ENCODE measurements at places on chromosomes 12 and 14.
A peak's percentile ranks its signal among the peaks of the same experiment; 100 is the strongest.

GRCh38 chr12:65826353-65827171 lies 2.3 kb downstream of the HMGA2 start:
- no peak for DNase-seq

DNA sequence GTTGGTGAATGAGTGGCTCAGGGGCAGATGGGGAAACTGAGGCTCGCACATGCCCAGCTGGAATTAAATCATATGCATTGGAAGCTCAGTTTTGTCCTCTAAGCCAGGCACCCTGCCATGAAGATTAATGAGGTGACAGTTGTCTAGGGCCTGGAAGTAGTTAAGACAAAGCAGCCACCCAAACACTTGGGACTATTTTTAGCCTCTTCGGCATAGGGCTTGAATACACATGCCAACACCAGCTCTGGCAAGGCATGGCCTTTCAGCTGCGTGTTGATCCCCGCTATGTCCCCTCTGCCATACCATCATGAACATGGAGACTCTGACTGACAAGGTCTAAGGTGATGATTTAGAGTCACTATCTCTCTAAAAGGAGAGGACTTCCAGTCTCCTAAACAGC lies 250.2 kb downstream of the KSR2 start:
- no peak for DNase-seq

DNA sequence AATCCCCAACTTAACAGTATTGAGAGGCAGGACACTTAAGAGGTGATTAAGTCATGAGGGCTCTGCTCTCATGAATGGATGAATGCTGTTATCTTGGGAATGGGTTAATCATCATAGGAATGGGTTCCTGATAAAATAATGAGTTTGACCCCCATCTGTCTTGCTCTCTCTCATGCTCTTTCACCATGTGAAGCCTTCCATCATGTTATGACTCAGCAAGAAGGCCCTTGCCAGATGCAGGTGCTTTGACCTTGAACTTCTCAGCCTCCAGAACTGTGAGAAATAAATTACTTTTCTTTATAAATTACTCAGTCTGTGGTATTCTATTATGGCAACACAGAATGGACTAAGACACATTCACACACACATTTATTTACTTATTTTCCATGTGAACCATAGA lies 89.0 kb upstream of the PPM1H start:
- DNase-seq: no peak

DNA sequence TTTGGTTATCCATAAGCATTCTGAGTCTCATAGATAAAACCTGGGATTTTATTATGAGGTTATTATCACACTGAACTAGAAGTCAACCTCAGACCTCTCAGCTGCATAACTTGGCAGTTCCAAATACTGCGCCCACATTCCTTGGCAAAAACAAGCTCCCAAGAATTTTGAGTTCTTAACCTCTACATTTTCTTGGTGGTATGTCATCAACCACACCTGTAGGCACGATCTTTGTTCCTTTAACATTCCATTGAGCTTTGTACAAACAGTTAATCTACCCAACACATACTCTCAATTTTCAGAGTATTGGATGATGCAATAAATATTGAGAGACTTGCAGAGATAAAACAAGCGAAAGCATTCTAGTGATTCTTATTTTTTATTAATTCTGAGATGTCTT lies 371.8 kb upstream of the PRICKLE1 start:
- DNase-seq: no peak

DNA sequence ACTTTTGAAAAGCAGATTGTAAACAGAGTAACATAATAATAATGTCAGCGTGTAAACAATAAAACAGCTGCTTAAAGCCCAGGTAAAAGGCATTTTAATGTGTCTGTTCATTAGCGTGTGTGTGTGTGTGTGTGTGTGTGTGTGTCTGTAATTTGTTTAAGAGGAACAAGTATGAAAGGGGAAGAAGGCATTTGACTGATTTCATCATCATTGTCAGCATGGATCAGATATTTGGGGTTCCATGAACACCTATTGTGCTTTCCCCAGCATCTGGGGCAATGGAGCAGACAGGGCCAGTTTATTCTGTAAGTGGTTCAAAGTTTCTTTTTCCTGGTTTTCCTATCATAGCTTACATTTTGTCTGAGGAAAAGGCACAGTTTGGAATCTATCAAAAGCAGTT lies 28.9 kb downstream of the SLC25A21 start:
- no peak for DNase-seq

DNA sequence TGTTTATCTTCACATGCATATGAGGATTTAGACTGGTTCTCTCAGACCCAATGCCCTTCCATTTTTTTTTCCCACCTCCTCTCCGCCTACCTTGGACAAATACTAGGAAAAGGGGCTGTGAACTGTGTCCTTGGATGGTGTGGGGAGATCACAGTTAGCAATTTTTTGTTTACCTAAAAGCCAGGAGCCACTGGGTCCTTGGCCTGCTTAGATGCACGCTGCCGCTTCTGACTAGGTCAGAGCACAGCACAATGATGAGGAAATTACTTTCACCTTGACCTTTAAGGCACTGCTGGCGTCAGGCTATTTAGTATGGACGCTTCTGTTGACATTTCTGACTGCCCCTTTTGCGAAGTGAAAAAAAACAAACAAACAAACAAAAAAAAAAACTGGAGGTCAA lies 1.9 kb downstream of the CCDC38 start:
- DNase-seq: no peak

DNA sequence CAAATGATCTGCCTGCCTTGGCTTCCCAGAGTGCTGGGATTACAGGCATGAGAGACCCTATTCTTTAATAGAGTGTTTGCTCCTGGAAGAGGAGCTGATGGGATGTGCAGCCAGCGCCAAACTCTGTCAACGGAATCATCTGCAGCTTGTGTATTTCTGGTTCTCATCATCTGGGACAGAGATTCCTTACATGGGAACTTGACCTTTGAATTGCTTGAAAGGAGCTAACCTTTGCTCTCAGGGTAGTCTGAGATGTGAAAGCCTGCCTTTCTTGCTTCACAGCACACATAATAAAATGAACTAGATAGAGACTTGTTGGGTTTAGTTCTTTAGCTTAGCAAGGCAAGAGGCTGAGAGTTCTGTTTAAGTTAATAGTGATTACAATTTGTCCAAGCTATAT lies 120.0 kb downstream of the OTOGL start:
- no peak for DNase-seq

- DNase-seq: no peak
These were observed 4.7 kb upstream of the TUBA1C start for GRCh38 chr12:49260166-49260565.

GRCh38 chr12:47021298-47021697 lies 58.1 kb upstream of the PCED1B start:
- no peak for DNase-seq

DNA sequence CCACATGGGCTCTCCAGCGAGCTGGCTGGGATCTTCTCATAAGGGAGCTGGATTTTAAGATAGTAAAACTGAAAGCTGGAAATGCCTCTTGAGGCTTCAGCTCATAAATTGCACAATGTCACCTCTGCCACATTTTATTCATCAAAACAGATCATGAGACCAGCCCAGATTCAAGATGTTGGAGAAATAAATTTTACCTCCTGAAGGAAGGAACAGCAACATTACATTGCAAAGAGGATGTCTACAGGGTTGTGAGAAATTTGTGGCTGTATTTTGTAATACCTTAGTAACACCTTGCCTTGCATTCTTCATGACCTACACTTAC lies 43.1 kb upstream of the KRR1 start:
- DNase-seq: no peak

GRCh38 chr12:120078868-120079267 lies 37.7 kb downstream of the RAB35 start:
- peak; percentile 14 for DNase-seq

Data from T-cell (primary cell).